Lower lobe of right lung (tissue), 2 donors: ENCODE measurements at places on chromosomes 6 and 20.
A peak's percentile ranks its signal among the peaks of the same experiment; 100 is the strongest.

DNA sequence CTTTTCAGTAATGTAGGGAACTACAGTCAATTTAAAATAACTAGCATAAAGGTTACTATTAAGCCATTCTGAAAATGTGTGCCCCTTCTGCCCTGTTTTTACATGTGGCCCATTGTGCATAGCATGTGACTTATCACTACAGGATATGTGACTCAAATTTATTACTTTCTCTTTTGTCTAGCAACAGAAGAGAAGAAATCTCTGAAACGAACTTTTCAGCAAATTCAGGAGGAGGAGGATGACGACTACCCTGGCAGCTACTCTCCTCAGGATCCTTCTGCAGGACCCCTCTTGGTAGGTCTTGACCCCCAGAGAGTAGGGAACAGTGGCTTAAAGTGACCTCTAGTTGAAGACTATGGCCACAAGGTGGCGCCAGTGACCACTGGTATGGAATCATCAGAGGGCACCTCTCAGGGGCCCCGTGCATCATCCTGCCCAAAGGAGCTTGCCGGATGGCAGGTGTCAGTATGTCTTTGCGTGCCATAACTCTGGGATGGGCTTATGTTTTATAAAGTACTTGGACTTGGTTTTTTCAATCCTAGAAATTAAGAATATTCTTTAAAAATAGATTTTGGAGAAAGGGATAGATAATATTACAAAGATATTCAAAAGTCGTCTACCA lies 23.9 kb downstream of the RPRD1B start:
- DNase-seq: peak; percentile 89

- no peak for DNase-seq
Observed at GRCh38 chr6:76250666-76251065, 178.2 kb upstream of the IMPG1 start.

- DNase-seq: no peak
Observed at GRCh38 chr6:161268531-161269210, 5.2 kb downstream of the AGPAT4 start.

DNA sequence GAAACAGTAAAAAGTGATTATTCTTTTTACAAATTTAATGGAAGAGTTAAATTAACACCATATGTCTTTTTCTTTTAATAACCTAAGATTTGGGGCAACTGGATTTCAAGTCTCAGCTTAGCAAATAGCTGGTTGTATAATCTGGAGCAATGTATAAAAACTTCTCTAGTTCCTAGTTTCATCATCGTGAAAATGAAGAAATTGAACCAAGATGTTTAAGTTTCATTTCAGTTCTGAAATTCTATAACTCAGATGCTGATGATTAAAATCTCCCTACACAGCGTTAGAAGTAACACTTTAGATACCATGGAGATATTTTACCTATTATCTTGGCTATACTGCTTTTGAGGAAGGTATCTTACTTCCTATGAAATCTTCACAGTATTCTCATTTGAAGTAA lies 252.0 kb downstream of the KIF16B start:
- DNase-seq: no peak
